ENCODE measurements at places on chromosomes 6 and 20. TPM values are rescaled to one million over a fixed set of nuclear protein-coding genes. Genes with fewer than 3 reads are reported as not detected.
A peak's percentile ranks its signal among the peaks of the same experiment; 100 is the strongest.

Gene BEND6
- 2.9 TPM for total RNA-seq

Gene BPIFB6
- total RNA-seq, result not detected

- H3K4me1 ChIP-seq, result no peaks in the 10 kb centered on the region
- DNase-seq, result no peak
- H3K36me3 ChIP-seq, result no peaks in the 10 kb centered on the region
- no peak overlapping the region for H3K27ac ChIP-seq
- no peaks in the 10 kb centered on the region for H3K27me3 ChIP-seq
These were observed 238.7 kb downstream of the EYS start for GRCh38 chr6:65468307-65468706.

GRCh38 chr20:57435498-57436222 is 44.5 kb downstream of the RBM38 start:
- H3K36me3 ChIP-seq, result no peaks in the 10 kb centered on the region
- H3K4me1 ChIP-seq, result peaks cover 23% of the 10 kb centered on the region
- H3K27me3 ChIP-seq, result no peaks in the 10 kb centered on the region
- no peak overlapping the region for H3K4me3 ChIP-seq

- no peaks in the 10 kb centered on the region for H3K4me1 ChIP-seq
- no peaks in the 10 kb centered on the region for H3K27me3 ChIP-seq
- no peak for DNase-seq
- no peak overlapping the region for H3K27ac ChIP-seq
- H3K4me3 ChIP-seq, result no peak overlapping the region
- no peaks in the 10 kb centered on the region for H3K36me3 ChIP-seq
These were observed 40.3 kb downstream of the ERMARD start for GRCh38 chr6:169791721-169792131.

DNA sequence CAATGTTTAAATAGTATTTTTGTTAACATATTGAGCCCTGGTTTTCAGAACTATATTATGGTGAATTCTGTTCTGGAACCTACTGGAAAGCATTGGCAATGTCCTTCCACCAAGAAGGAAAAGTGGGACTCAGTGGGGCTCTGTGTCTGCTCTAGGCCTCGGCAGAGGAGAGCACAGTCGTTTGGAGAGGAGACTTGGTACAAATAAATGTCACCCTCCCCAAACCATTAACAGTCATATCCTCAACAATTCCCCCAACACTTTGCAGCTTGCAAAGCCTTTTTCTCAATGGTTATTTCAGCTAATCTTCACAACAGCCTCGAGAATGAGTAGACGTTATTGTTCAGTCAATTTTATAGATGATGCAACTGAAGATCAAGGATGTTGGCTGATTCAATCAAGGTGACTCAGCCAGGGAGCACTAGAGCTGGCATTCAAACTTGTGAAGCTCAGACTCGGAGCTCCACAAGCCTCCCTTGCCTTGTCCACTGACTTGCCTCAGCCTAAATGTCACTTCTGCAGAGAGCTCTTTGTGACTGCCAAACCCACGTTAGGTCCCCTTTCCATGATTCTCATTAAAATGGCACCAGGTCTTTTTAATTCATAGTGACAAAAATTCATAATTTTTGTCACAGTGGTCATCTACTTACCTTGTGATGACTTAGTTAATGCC is 60.6 kb downstream of the TOX2 start:
- no peaks in the 10 kb centered on the region for H3K4me1 ChIP-seq
- H3K27me3 ChIP-seq, result no peaks in the 10 kb centered on the region
- DNase-seq, result no peak
- no peak overlapping the region for H3K4me3 ChIP-seq
- no peak overlapping the region for H3K27ac ChIP-seq

- DNase-seq, result no peak
- no peak overlapping the region for H3K4me3 ChIP-seq
- H3K4me1 ChIP-seq, result no peaks in the 10 kb centered on the region
- no peaks in the 10 kb centered on the region for H3K36me3 ChIP-seq
- H3K27ac ChIP-seq, result no peak overlapping the region
- no peaks in the 10 kb centered on the region for H3K27me3 ChIP-seq
These were observed 92.8 kb upstream of the PRSS16 start for GRCh38 chr6:27154696-27155095.

DNA sequence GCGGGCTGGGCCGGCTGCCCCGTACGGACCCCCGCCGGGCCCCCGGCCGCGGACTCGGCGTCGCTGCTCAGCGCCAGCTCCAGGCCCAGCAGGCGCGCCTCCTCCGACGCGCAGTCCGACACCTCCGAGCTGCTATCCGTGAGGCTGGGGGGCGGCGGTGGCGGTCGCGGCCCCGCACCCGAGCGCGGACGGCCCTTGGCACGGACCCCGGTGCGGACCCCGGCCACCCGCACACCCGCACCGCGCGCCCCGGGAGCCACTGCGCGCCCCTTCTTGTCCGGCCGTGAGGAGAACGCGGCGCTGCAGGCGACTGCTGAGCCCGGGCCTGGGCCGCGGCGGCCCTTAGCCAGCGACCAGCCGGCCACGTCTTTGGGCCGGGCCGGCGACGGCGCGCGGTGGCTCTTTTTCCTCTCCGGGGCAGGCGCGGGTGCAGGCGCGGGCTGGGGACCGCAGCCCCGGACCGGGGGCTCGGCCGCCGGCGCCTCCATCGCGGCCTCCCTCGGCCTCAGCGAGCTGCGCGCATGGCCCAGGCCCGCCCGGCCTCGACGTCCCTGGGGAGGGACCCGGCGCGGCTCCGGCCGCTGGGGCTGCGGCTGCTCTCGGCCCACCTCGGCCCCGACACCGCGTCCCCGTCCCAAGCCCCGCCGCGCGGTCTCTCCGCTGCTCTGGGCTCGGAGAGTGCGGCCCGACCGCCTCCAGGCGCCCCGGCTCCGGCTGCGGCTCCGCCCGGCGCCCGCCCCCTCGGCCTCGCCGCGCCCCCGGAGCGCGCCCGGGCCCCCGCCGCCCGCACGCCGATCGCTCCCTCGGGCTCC is 12.9 kb upstream of the TLDC2 start:
- no peaks in the 10 kb centered on the region for H3K36me3 ChIP-seq
- H3K27me3 ChIP-seq, result no peaks in the 10 kb centered on the region
- peak; percentile 64 for DNase-seq
- H3K27ac ChIP-seq, result peak overlapping the region; percentile 95
